Left renal pelvis (tissue), 4 donors: ENCODE measurements at places on chromosomes 13 and 19. TPM values are rescaled to one million over a fixed set of nuclear protein-coding genes. Genes with fewer than 3 reads are reported as not detected.

SYNGR4 gene
- 0.44 TPM for polyA plus RNA-seq

GRCh38 chr13:99214731-99215130 lies 14.1 kb downstream of the UBAC2 start:
- no peak for DNase-seq

LRRC25 gene
- polyA plus RNA-seq = 1.6 TPM

- DNase-seq = no peak
Measured at GRCh38 chr13:29465741-29466293, 129.7 kb downstream of the SLC7A1 start.

CYTH2 gene
- 72.4 TPM for polyA plus RNA-seq

CGB3 gene
- not detected for polyA plus RNA-seq

CYSLTR2 gene
- 1.3 TPM for polyA plus RNA-seq

GRCh38 chr19:53183146-53183764 lies 9.9 kb downstream of the ZNF665 start:
- DNase-seq = no peak

DNA sequence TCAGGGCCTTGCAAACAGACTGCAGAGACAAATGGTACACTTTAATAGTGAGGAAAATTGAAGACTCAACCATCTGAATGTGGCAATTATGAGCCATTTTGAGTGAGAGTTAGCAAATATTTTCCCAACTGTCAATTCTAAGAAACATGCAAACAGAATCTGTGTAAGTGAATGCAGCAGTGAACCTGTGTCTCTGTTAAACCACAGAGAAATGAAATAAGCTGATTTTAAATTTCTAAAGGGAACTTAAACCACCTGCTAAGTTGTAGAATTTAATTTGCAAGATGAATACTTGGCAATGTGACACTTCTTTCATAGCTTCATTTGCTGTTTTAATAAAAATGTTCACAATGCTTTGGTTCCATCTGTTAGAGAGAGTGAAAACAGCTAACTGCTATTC lies 42.0 kb upstream of the TDRD3 start:
- no peak for DNase-seq

ZNF728 gene
- polyA plus RNA-seq = 0.59 TPM

DNA sequence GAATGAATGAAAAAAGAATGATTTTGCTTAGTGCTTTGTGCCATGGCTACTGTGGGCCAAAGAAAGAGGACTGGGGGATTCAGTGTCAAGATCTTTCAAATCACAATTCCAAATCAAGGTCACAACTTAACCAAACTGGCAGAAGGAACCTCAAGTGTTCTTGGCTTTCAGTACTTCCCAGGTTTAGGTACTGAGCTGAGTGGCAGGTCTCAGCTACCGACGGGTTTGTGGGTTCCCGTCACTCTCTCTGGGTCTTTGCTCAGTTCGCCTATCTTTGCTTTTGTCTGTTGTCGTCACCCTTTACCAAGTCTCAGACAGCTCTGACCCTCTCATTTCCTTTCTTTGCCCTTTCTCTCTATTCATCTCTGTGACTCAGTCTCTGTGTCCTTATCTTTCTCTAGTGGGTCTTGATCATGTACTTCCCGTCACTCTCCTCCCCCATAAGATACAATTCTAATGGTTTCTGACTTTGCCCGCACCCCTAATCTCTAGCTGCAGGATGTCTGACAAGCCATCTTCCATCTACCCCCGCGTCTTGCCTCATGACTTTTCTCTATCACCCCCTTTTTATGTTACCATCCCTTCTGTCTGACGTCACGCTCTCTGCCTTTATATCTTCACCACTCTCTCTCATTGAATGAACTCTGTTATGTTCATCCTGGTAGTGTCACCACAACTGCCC lies 33.3 kb upstream of the LRRC4B start:
- no peak for DNase-seq

PSG3 gene
- polyA plus RNA-seq = not detected

SAMD4B gene
- polyA plus RNA-seq = 139 TPM

S1PR4 gene
- 0.54 TPM for polyA plus RNA-seq

OR7A10 gene
- not detected for polyA plus RNA-seq

CYP2A7 gene
- 0.87 TPM for polyA plus RNA-seq

GRCh38 chr13:36059321-36059720 lies 71.9 kb downstream of the DCLK1 start:
- DNase-seq = no peak

FPR1 gene
- polyA plus RNA-seq = 1.3 TPM

GRCh38 chr13:49373716-49374115 lies 70.1 kb downstream of the CAB39L start:
- no peak for DNase-seq

GZMM gene
- polyA plus RNA-seq = 0.23 TPM

RFPL4AL1 gene
- 0.20 TPM for polyA plus RNA-seq

NAT14 gene
- 56.7 TPM for polyA plus RNA-seq

SLITRK6 gene
- 10.8 TPM for polyA plus RNA-seq

DNA sequence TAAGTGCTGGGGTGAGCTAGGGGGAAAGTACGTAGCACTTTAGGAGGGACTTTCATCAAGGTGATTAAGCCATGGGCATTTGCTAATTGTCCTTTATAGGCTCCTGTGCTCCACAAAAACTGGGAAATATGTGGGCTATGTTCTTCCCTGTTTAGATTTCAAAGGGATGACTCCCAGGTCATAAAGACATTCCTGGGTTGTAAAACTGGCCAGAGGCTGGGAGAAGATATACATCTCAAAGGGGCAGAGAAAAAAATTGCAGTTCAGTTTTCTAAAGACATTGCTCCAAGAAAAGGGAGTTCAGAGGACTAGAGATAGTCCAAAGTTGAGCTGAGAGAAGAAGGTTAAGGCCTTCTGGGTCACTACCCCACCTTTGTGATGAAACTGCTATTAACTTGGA lies 204.8 kb downstream of the MYO16 start:
- no peak for DNase-seq

PRODH2 gene
- polyA plus RNA-seq = 34.6 TPM

GRCh38 chr13:51967482-51968446 lies 43.5 kb downstream of the ATP7B start:
- DNase-seq = no peak

DNA sequence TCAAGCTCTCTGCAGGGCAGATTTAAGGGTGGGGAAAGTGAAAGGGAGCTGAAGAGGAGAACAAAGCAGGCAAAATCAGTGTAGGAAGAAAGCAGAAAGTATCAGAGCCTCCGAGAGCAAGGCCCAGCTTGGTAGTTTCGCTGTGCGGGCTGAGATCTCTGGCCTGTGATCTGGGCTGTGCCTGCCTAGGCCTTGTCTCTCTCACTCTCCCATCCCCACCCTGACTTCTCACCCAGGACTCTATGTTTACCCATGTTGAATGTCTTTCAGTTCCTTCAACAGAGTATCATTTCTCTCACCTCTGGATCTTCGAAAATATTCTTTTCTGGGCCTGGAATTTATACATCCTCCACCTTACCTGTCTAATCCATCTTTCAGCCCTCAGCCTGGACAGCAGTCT lies 391.3 kb downstream of the FOXO1 start:
- no peak for DNase-seq

GRCh38 chr19:5125797-5126497 lies 157.0 kb downstream of the KDM4B start:
- no peak for DNase-seq

DNA sequence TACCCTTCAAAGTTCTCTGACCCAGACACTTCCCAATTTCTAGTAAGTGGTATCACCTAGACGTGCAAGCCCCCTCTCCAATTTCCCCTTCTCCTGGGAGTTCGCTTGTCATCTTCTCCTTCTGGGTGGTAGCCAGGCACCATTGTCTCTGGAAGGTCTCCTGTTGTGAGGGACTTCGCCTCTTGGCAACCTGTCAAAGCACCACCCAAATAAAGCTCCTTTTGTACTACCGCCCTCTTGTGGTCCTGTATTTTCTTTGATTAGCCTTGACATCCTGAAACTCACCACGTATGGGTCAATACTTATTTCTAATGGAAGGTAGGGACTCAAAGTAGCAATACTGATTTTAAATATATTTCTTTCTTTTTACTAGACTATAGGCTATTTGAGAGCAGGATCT lies 8.2 kb downstream of the GPC5 start:
- DNase-seq = no peak

- no peak for DNase-seq
Measured at GRCh38 chr13:75305059-75305458, 176.9 kb downstream of the TBC1D4 start.

DNA sequence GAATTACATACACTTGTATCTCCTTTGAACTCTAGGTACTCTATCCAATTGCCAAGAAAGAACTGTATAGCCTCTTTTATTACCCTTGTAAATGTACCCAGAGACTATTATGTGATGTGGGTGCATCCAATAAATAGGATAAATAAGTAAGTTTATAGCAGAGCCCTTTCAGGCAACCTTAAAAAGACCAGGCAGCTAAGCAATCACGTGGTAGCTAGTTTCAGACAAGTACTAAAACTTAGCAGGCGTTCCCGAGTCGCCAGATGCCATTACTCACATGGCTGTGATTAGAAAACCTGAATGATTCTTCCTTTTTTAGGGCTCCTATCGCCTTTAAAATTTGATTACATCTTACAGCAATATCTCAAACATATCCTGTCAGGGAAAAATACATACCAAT lies 1303.0 kb downstream of the EFNB2 start:
- peak; percentile 9 for DNase-seq

ENOX1 gene
- 29.7 TPM for polyA plus RNA-seq

- no peak for DNase-seq
Measured at GRCh38 chr13:77650409-77650808, 47.1 kb upstream of the SLAIN1 start.

DNA sequence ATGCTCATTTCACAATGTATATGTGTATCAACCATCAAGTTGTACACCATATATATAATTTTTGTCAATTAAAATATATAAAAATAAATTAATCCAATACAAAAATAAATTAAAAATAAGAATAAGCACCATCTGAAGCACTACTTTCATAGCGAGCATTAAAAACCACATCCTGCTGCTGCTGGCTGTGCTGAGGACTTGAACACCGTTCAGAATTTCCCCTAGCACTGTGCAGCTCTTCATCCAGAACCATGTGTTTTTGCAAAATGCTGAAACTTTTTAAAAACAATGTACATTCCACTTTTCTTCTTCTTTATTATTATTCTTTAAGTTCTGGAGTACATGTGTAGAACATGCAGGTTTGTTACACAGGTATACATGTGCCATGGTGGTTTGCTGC lies 40.0 kb upstream of the FOXO1 start:
- no peak for DNase-seq

OR7C1 gene
- 0.15 TPM for polyA plus RNA-seq

DNA sequence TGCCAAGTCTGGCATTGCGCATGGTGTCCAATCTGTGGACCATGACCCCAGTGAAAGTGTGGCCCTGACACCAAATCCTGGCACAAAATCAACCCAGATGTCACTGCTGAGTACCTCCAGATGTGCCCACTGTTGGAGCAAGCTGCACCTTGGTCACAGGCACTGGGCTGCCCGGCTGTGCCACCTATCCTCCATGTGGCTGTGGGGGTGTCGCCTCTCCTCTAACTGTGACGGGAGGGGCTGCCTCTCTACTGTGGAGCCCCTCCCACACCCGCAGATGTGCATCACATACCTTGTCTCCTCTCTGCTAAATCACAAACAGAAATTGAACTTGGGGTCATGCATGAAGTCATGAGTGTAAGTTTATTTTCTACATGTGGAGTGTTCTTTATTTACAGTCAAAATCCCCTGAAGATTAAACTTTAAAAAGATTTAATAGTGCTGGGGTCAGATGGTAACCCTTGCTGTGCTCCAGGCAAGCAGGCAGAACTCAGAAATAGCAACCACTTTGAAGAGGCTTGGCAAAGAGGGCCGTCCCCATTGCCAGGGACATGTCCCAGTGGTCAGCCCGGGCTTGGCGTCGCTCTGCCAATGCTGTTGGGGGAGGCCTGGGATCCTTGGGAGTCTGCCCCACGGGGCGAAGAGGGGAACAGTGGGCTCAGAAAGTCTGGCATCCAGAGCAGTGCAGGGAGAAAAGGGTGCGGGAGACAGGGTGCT lies 46.4 kb upstream of the ZNF536 start:
- DNase-seq = no peak

DNA sequence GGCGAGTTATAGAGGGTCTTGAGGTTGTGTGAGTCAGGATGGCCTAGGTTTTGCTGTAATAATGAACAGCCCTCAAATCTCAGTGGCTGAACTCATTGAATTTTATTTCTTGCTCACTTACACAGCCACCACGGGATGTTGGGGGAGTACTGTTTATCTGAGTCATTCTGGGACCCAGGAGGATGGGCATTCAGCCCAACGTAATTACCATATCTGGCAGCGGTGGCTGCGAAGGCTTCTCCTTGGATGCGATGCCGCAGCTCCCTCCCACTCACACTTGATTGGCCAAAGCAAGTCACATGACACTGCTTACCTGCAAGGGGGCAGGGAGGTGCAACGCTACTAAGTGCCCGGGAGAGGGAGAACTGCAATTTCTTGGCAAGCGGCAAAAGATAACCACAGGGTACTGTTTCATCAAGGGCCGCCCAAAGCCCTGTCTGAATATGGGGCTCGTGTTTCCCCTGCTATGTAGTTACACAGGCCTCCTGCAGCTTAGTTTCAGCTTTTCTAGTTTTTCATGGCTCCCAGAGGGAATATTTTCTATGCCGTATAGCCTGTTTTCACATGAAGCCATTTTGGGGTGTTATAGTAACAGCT lies 19.9 kb downstream of the ZSWIM9 start:
- no peak for DNase-seq

EPSTI1 gene
- 13.3 TPM for polyA plus RNA-seq

- no peak for DNase-seq
Measured at GRCh38 chr13:47076500-47076899, 179.6 kb upstream of the HTR2A start.

- DNase-seq = no peak
Measured at GRCh38 chr13:76808927-76809326, 77.3 kb downstream of the KCTD12 start.

DNA sequence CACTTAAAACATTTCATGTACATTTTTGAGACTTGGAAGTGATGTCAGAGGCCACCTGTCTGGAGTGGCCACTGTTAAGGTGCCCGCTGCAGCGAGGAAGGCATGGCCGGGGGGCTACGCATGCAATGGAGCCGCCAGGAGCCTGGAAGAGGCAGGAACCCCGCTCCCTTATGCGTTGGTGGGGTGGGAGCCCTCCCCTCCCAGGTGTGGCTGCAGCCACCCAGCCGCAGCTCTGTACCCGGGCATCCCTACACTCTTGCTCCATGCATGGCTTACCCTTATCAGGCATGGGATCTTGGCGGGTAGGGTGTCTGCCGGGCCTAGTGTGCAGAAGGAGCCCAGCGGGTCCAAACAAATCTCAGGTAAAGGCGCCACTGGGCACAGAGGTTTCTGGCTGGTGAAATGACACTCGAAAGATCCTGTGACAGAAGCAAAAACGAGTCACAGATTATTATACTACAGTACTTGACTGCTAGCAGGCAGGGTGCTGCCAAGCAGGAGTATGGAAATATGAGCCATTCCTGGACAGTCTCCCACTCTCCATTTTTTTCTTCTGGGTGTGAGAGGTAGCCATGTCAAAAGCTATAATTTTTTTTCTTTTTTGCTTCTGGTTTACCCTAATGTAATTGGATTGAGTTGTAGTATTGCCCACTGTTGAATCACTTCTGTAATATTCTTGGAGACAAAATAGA lies 1606.3 kb upstream of the MIR17HG start:
- no peak for DNase-seq

- DNase-seq = no peak
Measured at GRCh38 chr19:21608571-21608970, 103.2 kb downstream of the ZNF429 start.

GRCh38 chr19:17557466-17557865 lies 2.0 kb downstream of the COLGALT1 start:
- no peak for DNase-seq

PPAN gene
- polyA plus RNA-seq = 26.3 TPM

HCN2 gene
- polyA plus RNA-seq = 0.19 TPM

GRCh38 chr19:50580240-50580639 lies 12.0 kb upstream of the LRRC4B start:
- no peak for DNase-seq
